ENCODE measurements at places on chromosomes 1 and 21. TPM values are rescaled to one million over a fixed set of nuclear protein-coding genes. Genes with fewer than 3 reads are reported as not detected.

- DNase-seq = no peak
These were observed 52.0 kb downstream of the TAS1R2 start for GRCh38 chr1:18807334-18808063.

Gene TRIM58
- 0.11 TPM for total RNA-seq

GRCh38 chr21:20311234-20311787 lies 686.9 kb upstream of the NCAM2 start:
- DNase-seq = no peak

Gene RHD
- total RNA-seq = not detected

DNA sequence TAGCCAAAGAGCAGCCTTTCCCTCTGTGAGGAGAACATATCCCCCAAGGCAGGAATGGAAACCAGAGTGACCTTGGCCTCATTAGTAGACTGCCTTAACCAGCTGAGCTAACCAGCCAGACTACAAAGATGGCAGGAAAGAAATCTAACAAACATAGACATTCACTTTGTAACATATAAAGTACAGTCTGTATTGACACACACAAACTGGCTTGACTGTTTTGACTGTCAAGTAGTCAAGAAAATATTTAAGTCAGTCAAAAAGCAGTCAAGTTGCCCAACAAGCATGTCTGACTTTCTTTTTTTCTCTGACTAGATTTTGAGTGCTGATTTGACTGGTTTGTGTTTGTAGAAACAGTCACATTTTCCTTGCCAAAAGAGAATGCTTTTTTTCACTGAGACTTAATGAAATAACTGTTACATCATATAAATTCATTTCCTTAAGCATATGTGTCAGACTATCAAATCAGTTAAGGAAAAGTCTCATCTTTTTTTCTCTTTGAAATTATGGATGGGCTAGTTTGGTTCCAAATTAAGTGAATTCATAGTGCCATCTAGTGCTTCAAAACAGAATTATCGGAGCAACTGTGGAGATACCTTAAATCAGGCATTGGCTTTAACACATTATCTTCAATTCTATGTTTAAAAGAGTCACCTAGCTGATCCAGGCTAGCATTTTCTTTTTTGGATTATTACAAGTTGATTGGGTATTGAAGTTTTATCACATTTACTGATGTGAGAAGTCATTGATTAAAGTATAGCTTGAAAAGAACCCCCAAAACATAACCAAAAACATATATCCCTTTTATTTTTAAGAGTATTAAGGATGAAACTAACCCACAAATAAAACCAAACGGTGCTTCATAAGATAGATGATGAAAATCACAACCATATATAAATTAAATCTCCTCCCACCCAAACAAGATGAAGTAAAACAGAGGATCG lies 75.0 kb downstream of the ATP6V1G3 start:
- no peak for DNase-seq

- DNase-seq = no peak
These were observed 25.8 kb upstream of the SIPA1L2 start for GRCh38 chr1:232655746-232656085.

- DNase-seq = no peak
These were observed 195.2 kb downstream of the MRPL39 start for GRCh38 chr21:25412100-25412499.

Gene LCE1F
- total RNA-seq = not detected

DNA sequence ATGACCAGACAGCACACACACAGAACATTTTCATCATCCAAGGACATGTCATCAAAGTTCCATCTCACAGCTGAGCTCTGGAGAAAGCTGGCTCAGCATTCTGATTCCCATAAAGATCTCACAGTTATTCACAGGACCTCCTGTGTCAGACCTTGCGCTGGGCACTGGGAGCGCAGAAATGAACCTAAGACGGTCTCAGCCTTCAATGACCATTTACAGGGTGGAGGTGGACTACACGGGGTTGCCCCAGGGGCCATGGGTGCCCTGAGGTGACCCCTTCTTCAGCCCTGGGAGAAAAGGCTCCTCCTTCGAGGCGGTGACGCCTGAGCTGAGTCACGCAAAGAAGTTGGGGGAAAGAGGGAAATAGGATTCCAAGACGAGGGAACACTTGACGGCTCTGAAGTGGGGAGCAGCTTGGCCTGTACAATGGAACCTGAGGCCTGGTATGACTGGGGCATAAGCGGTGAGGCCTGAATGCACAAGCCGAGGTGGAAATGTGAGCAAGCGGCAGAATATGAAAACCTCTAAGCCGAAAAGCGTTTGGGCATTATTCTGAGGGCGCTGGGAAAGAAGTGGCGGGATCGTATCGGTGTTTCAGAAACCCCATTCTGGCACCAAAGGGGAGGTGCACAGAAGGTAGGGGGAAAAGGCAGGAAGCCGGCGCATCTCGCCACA lies 797 bp downstream of the CC2D1B start:
- DNase-seq = no peak

DNA sequence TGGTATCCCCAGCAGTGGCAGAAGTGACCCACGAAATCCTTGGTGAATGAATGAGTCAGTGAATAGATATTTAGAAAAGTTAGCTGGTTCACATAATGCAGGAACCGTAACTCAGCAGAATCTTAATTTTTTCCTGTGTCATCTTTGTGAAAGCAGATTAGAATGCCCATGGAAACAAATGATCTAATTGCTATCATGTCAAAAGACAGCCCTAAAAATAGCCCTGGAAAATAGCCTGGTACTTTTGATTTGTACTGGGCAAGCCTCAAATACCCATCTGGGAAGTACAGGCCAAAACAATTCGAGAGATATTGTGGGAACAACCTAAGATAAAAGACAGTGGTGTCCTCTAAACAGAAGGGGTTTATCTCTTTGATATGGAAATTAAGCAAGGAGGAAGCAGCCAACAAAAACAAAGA lies 21.1 kb downstream of the FYB2 start:
- DNase-seq = no peak

Gene LIPI
- total RNA-seq = not detected

DNA sequence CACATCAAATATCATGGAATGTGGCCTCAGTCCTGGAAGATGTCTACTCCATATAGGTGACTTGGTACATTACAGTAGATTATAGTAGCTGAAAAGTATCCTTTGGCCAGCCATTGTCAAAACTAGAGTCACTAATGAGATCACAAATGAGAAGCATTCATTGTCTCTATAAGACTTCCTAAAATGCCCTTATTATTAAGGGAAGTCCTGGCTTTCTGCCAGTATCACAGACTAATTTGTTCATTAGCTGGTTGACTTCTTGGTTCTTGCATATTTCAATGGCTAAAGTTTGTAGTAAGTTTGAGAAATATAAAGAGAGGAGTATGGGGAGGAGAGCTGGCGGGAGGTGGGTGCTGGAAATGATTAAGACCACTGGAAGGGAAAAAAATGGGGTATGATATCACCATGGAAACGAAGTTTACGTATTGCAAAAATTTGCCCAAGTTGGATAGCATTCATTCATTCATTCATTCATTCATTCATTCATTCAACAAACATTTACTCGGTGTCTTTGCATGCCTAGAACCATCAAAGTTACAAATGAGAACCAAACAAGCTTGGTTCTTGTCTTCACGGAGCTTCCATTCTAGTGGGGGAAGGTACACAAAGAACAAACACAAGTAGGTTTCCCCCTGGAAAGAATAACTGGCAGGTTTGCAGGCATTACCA lies 11.7 kb upstream of the B3GALNT2 start:
- no peak for DNase-seq

DNA sequence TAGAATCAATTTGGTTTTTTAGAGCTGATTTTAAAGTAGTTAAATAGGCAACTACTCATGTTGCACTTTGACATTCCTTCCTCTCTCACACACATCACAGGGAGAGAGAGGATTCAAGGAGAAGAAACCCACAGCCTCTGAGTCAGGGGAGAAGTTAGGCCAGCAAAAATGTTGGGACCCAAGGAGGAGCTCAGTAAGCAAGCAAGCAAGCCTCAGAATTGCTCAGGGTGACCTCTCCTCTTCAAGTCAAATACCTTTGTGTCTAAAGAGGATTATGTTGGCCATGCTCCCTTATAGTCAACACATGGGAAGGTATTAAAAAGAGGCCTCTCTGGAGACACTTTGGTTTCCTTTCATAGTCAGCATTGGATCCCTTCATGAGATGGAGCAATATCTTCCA lies 80.5 kb upstream of the WARS2 start:
- no peak for DNase-seq

GRCh38 chr1:176559878-176560277 lies 96.9 kb downstream of the PAPPA2 start:
- no peak for DNase-seq

DNA sequence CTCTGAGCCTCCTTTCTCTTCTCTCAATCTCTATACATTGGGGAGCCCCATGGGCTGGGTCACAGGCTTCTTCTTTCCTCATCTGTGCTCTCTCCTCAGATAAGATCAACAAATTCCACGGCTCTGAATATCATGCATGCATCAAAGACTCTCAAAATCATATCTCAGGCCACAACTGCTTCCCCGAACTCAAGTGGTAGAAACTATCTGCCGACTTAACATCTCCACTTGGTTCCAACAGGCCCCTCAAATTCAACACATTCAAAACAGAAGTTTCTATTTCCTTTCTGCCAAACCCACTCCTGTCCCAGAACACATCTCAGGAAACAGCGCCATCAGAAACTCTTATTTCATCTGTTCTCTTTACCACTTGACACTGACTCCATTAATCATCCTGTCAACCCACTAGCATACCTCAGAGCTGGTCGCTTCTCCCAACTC lies 16.7 kb downstream of the DDX59 start:
- no peak for DNase-seq

- no peak for DNase-seq
These were observed 2.9 kb downstream of the MROH9 start for GRCh38 chr1:170938281-170938680.

DNA sequence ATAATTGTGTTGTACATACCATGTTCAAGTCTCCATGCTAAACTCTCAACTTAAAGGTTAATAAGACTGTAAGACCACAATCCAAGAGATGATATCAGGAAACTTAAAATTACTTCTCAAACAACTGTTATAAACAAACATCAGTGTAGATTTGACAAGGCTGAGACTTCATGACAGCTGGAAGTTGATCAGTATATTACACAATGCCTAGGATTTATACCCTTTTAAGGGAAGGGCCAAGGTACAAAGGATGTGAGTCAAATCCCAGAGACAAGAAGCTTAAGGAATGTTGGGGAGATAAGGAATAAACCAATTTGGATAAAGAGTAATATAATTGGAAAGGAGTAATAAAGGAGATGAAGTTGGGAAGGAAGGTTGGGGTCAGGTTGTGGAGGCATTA lies 98.8 kb downstream of the LBR start:
- no peak for DNase-seq

Gene NFYC
- total RNA-seq = 59.8 TPM

GRCh38 chr1:65310078-65310587 lies 790 bp downstream of the DNAJC6 start:
- no peak for DNase-seq

- DNase-seq = no peak
These were observed 5.9 kb upstream of the CTRC start for GRCh38 chr1:15432324-15432723.

GRCh38 chr1:3599816-3600215 lies 11.5 kb downstream of the MEGF6 start:
- DNase-seq = no peak

Gene TTC34
- 0.56 TPM for total RNA-seq
